ENCODE measurements at places on chromosomes 3 and 15.

DNA sequence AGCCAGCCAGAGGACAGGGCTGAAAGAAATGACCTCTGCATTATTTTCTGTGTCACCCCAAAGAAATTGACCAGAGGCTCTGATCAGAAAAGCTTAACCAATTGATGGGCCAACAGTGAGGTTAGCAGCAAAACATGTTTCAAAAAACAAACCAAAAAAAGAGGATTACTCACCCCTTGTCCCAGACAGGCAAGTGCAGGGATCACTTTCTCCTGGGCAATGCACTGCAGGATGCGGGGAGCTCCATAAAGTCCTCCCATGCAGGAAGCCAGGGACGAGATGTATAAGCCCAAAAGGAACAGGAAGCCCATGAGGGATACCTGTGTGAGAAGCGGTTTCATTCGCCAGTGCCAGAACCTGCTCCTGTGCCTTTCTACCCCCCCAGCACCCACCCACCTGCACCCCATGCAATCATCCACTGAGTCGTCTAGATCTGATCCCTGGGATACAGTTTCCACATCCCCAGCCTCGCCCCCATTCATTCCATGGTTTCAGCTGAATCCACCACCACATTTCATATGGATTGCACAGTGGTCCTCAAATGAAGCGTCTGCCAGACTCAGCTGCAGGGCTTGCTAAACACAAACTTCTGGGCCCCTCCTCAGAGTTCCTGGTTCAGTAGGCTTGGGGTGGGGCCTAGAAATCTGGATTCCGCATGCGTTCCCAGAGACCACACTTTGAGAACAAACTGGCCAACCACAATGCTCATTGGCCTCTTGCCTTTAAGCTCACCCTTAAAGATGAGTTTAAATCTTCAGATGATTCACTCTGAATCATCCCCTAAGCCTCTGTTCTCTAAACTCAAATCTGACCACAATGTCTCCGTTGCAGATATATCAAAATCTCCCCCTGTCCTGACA lies 54.4 kb upstream of the HEG1 start:
- DNase-seq: peak; percentile 35

DNA sequence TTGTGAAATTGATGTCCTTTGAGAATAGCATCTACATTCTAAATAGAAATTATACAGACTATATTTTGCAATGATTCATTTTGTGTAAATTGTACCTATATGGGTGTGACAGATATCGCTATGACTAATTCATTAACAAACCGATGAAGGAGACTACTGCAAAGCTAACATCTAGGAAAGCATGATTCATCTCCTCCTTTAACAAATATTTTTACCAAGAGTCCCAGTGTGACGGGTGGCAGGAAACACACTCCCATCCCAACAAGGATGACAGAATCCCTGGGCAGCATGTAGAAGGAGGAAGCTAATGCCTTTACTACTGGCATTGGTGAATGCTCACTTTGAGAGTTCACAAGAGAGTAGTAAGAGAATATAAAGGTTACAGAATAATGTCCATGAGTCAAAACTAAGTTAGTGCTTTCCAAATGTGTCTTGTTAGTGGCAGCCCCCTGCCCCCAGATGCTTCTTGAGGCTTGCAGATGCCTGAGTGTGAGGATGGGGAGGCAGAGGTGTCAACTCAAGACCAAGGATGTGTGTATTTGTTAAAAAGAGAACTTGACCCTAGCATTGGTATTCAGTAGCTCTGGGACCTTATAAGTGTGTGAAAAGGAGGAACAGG lies 180.6 kb downstream of the FMN1 start:
- no peak for DNase-seq

DNA sequence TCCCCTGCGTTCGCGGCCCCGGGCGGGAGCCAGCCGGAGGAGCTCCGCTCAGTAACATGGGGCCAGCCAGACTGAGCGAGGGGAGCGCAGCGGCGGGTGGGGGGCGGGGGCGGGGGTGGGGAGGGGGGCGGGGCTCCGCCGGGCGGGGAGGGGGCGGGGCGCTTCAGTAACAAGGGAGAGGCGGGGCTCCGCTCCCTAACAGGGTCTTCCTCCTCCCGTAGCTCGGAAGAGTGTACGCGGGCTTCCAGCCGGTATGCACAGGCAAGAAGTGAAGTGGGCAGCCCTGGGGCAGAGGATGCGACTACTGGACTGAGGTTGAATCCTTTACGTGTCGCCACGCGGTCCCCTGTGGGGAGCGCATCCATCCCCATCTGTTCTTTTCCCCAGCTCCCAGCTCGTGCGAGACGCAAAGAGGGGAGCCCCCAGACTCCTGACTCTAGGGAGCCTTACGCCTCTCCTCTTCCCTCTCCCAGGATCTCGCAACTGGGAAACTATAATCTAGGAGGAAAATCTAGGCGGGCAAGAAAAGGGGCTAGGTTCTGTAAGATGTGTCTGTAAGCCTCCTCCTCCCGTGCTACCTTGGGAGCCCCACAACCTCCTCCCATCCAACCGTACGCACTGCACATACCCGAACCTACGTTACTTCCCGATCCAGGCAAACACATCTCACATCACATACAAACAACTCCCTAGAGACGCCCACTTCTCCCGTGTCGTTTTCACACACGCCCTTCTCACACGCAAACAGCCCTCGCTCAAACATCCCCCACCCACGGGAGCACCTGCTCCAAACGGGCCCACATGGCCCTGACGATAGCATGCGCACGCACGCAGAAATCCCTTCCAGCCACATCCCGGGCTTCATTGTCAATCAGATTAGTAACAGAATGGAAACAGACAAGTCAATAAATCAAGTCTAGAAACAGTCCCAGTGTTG lies at the start of gene SHF:
TSS of gene SHF (minus strand) at position 73 of the 937 bp plus-strand sequence. CDS start at position 58, 15 bp downstream.
- DNase-seq: no peak

DNA sequence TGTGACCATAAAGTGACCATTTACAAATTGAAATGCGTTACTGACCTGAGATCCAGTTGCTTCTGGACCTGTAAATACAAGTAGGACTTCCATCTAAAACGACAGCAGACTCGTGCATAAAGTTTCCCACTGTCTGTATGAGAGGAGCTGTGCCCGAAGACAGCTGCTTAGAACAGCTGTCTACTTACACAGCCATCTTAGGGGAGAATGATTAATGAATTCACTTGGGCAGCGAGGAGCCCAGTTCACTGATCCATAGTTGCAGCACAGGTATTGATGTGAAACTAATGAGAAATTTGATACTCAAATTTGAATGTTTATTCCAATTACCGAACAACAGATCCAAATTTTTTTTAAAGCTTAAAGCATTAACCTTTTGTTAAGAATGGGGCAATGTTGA lies 748.1 kb downstream of the NR2F2 start:
- DNase-seq: no peak

GRCh38 chr15:28178290-28178689 lies 79.2 kb upstream of the OCA2 start:
- DNase-seq: no peak

DNA sequence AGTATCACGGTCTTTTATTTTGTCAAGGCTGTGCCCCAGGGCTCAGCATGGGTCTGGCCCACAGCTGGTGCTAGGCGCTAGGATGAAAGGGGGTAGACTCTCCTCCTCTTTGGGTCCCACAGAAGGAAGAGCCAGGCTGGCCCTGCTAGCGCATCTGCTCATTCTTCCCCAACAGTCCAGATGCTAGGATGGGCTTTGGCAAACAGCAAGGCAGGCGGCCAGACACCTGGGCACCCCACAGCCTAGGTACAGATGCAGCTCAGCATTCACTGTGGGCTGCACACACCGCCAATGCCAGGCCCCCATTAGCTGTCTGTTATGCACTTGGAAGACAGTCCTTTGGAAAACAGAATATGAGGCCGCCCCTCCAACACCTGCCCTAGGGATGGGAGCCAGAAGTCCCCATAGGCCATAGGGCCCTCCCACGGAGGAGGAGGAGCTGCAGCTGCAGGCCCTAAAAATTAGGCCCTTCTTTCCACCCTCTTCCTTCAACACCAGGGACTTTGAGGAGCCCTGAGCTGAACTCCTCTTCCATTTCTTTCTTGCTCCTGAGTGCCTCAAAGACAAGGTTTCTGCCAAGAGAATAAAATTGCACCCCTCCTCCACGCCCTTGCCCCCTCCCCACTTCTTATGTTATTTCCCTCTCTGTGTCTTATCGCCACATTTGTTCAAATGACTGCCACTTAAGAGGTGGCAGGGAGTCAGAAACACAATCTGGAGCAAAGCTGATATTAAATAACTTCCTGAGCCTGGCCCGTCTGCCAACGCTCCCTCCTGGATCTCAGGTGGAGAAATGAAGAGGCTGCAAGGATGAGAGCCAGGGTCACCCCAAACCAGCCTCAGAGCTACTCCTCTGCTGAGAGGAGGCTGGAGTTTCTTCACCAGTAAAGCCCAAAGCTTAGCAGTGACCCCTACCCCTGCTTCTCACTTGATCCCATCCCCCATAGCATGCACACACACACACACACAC lies 13.7 kb downstream of the NTRK3 start:
- DNase-seq: no peak

- DNase-seq: no peak
Measured at GRCh38 chr3:143179603-143180002, 60.0 kb downstream of the CHST2 start.

DNA sequence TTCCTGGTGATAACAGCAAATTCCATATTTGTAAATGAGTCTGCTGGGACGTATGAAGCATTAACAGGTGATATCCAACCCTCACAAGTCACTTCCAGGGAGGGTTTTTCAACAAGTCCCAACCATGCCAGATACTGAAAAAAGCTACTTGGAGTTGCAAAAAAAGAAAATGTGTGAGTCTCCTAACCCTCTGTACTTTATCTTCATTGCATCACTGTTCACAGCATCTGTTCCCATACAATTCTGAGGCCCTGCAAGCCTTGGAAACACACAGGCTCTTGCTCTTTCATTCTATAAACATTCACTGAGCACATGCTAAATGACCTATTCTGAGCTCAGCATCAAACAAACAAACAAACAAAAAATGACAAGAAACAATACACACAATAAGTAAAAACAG lies 120.8 kb downstream of the RFTN1 start:
- no peak for DNase-seq

- no peak for DNase-seq
Measured at GRCh38 chr3:76912841-76913383, 127.0 kb upstream of the ROBO2 start.

DNA sequence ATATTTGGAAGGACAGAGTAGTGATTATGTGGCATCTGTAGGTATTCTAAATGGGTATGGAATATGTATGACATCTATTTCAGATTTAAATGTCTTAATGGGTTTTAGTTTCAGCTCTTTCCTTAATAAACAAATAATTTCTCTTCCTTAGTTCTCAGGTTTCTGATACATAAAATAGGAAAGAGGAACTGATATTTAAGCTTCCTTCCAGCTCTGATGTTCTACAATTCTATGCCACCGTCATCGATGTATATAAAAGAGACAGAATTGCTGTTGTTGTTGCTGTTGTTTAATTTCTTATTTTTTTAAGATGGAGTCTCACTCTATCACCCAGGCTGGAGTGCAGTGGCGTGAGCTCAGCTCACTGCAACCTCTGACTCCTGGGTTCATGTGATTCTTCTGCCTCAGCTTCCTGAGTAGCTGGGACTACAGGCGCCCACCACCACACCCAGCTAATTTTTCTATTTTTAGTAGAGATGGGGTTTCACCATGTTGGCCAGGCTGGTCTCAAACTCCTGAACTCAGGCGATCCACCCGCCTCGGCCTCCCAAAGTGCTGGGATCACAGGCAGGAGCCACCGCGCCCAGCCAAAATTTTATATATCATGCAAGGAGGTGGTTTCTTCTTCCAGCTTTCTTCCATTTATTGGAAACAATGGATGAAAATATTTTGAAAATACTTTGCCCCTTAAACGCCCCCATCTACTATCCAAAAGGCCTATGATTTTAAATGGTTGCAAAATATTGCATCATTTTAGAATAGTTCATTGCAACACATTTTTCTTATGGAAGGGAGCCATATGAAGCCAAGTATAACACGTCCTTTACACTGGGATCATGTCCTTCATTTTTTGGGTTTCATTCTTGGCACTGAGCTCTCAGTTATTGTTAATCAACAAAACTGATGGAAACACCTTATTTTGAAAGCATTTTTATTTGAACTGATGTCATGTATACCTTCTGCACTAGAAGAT lies 13.9 kb upstream of the C15orf61 start:
- no peak for DNase-seq

DNA sequence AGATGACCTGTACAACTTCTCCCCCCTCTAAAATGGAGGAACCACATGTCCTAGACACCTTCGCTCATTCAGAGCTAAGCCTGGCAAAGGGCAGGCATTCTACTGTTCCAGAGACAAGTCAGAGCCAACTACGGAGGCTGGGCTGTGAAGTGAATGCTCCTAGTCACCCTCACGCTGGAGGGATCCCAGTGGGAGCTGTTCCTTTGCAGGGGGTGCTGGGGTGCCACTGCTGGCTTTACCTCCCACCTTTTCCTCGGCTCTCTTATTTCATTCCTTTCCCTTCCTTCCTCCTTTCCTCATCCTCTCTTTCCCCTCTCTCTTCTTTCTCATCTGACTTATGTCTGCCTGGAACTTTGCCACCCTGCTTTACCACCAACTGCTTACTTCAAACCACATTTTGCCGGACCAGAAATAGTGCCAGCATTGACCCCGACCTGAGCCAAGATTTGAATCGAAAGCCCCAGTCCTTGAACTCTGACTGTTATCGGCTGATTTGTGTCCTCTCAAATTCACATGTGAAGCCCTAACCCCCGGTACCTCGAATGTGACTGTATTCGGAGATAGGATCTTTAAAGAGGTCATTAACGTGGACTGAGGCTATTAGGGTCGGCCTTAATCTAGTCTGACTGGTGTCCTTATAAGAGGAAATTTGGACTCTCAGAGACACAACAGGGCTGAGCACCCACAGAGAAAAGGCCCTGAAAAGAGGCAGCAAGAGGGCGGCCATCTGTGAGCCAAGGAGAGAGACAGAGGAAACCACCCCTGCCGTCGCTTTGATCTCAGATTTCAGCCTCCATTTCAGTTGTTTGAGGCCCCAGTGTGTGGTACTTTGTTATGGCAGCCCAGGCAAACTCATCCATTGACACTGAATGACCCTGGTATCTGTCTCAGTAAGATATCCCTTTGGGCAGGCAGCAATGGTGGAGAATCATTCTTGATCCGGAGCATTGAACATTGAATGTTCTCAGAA lies 31.3 kb upstream of the TBC1D21 start:
- DNase-seq: no peak

GRCh38 chr3:126979046-126979628 lies 3.8 kb upstream of the PLXNA1 start:
- DNase-seq: no peak

DNA sequence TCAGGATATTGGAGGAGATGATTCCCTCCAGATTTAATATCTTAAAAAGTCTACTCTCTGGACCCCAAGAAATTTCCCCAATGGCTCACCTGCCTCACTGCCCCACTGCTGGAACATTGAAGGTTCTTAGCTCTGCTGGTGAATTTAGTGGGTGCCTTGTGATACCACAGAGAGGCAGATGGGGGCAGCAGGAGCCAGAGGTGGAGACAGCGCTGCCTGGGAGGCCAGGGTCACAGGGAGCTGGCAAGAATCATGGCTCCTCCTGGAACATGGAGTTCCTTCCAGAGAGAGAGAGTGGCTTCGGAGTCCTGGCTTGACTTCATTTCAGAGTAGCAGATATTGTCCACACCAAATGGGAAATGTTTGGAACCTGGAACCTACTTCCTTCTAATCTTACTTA lies 263.5 kb upstream of the CFAP20DC start:
- no peak for DNase-seq

- DNase-seq: no peak
Measured at GRCh38 chr15:77507143-77507897, 86.6 kb downstream of the HMG20A start.
